Stimulated activated CD8-positive, alpha-beta memory T cell treated with anti-CD3 and anti-CD28 coated beads, Interleukin-15, amount 100 ng/mL, for 48 hours (primary cell): ENCODE measurements at places on chromosomes 1 and 21.
A peak's percentile ranks its signal among the peaks of the same experiment; 100 is the strongest.

DNA sequence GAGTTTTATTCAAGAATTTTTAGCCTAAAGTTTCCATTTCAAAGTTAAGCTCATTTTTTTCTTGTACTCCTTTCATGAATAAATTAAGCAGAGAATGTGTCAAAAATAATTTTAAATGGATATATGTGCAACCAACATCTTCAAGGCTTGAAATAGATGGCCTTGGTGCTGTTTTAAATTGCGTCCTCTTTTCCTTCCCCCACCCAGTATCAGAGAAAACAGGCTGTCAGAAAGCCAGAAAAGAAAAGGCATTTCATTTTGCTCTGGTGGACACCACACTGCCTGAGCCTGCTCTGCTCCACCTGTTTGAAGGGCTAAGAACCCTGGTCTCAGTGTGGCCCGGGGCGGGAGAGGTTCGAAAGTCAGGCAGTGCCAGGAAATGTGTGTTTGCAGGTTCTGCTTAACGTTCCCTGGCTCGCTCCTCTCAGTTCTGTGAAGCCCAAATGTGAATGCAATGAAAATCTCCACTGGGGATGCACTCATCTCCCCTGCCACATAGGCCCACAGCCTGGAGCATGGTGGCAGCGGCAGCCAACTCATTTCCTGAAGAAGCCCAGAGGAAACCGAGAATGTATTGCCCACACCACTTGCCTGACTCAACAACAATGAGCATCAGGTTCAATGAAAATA lies 134.4 kb downstream of the SDCCAG8 start:
- DNase-seq, result peak; percentile 7

DNA sequence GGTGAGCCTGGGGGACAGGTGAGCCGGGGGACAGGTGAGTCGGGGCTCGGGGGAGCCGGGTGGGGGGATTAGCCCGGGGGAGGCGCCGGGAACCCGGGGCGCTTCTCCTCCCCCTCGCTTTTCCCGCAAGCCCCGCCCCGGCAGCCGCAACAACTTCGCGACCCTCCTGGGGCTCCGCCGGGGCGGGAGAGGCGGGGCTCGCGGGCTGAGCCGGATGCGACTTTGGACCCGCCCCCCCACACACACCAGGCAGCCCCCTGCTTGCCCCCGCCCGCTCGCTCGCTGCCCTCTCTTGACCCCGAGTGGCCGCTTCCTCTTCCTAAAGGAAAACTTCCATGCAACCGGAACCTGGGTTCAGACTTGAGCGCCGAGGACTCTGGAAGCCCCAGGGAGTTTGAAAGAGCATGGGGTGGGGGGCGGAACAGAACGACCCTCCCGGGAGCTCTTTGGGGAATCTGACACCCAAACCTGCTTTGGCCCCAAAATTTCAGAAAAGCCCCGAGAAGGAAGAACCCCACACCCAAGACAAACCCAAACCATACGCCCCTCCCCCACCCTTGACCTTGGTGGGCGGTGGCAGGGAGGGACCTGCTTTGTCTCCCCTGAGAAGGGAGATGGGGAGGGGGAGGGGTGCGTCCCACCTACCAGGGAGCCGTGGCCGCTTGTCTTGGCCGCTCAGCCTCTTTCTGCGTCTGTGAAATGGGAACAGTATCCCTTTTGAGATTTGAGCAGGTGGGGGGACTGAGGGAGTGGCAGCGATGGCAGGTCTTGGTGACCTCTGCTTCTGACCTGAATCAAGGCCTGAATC lies 550 bp downstream of the ARHGEF16 start:
- DNase-seq, result no peak

DNA sequence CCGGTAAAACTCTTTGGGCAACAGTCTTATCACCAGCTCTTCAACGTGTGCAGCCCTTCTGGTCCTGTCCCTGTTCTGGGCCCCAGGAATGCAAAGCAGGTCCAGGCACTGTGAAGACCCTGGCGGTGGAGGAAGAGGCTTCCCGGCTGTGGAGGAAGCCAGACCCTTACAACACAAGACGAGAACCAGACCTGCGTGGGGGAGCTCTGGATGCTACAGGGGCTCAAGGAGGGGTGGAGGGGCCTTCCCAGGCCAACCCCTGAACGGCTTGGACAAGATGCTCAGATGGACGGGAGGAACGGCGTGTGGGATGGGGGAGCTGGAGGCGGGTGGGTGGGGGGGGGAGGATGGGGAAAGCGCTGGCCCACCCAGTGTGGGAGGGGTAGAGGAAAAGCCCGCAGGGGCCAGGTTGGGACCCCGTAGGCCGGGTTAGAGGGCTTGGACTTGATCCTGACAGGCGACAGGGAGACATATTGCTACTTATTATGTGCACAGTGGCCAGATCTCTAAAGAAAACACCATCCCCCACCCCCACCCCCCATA lies 5.1 kb upstream of the OLIG2 start:
- DNase-seq, result no peak

DNA sequence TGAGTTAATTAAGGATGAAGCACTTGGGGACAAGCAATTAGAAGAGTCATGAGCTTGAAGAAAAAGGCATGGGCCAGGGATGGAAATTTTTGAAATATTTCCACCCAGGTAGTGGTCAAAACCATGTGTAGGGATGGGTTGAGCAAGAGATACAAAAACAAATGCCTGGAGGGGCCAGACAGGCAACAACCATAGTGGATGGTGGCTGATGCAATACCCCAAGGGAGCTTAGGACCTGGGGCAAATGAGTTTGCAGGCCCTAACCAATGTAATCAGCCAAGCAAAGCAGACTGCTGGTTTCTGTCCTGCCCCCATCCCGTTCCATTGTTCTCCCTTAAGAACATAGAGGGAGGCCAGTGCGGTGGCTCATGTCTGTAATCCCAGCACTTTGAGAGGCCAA lies 119.1 kb upstream of the FGGY start:
- DNase-seq, result no peak

- no peak for DNase-seq
Observed at GRCh38 chr1:31413405-31414001, 490 bp downstream of the SERINC2 start.

- DNase-seq, result no peak
Observed at GRCh38 chr1:8241417-8242014, 76.4 kb upstream of the SLC45A1 start.

- no peak for DNase-seq
Observed at GRCh38 chr1:91863498-91863897, 22.5 kb downstream of the TGFBR3 start.

GRCh38 chr1:243487649-243488227 lies 231.9 kb downstream of the SDCCAG8 start:
- DNase-seq, result no peak

- DNase-seq, result no peak
Observed at GRCh38 chr1:18511149-18511873, 30.6 kb downstream of the KLHDC7A start.

DNA sequence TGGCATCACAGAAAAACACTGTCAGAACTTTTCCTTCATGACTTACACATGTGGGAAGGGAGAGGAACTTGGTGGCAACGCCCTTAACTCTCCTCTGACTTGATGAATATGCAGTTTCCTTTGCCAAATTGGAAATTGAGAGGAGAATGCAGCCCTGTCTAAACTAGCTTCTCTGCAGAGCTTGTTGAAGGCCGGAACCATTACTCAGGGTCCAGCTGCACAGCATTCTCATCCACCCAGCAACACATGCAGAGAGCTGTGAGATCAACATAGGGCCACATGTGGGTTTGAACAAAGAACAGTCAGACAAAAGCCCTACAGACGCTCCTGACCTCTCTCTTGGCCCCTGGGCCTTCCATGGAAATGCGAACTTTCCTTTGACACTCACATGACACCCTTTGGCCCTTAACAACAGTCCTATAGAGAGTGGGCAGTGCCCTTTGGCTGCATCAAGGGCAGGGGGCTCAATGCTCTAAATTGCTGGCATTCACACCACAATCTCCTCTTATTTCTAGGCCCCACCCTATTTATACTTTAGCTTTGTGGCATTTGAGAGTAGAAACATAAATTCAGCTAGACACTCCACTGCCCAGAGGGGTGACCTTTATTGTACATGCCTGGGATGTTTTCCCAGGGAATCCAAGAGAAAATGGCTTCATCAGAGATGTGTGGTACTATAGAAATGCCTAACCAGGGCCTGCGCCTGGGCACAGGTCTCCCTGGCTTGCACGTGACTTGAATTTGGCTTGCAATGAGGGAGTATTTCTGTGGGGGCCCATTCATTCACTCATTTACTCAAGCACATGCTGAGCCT lies 64.4 kb downstream of the CDC7 start:
- DNase-seq, result no peak

GRCh38 chr1:13751985-13752384 lies 52.0 kb downstream of the PRDM2 start:
- DNase-seq, result no peak

GRCh38 chr1:38098101-38098847 lies 51.7 kb upstream of the POU3F1 start:
- no peak for DNase-seq

DNA sequence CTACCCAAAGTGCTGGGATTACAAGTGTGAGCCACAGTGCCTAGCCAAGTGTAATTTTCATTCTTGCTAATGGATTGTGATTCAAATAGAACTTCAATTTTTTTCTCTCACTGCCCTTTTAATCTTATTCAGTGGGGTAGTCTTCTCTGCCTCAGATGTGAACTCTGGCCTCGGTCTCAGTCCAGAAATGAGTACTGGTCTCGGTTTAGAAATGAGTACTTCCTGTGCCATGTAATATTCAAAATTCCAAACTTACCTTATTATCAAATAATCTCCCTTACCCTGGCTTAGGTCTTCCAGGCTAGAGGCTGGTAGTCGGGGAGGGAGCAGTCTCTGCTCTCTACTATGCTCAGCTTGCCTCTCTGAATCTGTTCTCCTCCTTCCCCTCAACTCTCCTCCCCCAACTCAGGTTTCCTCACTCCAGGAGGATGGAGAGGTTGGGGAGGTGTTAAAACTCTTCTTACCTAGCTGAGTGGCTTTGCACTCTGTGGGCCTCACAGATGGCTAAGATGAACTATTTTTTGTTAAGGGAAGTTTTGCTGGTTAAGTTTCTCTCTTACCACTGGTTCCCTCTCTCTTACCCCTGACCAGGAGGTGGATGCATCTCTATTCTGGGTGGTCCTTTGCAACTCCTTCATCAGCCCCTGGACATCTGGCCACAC lies 4.8 kb upstream of the SLAMF9 start:
- no peak for DNase-seq

- DNase-seq, result no peak
Observed at GRCh38 chr1:30930631-30931173, 22.1 kb upstream of the SDC3 start.

- DNase-seq, result no peak
Observed at GRCh38 chr1:177873238-177873637, 96.6 kb downstream of the SEC16B start.

DNA sequence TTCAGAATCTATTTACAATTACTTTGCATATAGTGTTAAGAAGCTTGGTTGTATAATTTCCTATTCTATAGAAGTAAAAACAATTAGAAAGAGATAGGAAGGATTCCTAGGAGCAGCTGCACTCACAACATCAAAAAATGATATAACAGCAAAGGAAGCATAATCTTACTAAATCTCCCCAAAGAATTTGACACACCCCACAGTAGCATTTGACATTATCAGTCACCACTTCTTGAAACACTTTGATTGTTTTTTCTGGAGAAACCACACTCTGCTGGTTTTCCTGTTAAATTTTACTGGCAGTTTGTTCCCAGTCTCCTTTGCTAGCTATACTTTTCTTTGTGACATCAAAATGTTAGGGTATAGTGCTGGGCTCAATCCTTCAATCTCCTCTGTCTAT lies 100.8 kb upstream of the KIAA1614 start:
- no peak for DNase-seq

DNA sequence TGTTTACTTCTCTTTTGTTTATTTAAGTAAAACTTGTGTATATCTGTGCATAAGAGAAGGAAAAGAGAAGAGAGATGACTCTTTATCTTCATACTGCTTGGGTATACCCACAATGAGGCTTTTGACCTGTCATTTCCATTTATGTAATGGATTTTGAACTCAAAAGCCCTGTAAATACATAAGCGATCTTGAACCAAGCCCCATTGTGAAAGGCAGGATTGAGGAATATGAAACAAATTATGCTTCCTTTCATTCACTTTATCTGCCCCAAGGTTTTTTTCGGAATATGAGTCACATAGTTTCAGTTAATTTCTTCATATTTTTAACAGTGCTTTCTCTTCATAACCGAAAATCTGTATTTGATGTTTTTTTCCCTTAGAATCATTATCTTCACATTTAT lies 21.4 kb downstream of the CNST start:
- DNase-seq, result no peak

DNA sequence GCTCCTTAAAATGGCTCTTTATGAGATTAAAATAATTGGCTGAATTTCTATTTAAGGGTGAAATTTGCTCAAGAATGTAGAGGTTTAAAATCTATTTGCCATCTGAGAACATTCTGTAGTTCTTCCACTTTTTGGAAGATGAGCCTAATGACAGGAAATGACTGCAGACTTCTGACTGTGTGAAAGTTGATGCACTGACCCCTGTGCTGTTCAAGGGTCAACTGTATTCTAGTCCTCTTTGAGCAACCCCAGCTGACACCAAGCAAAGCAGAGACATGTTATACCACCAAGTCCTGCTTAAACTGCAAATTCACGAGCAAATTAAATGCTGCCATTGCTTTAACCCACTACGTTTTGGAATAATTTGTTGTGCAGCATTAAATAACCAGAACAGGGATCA lies 26.6 kb downstream of the DDAH1 start:
- DNase-seq, result no peak

GRCh38 chr21:40733024-40733397 lies 113.9 kb downstream of the DSCAM start:
- DNase-seq, result no peak

- no peak for DNase-seq
Observed at GRCh38 chr1:73930293-73930692, 267.7 kb downstream of the LRRIQ3 start.

- no peak for DNase-seq
Observed at GRCh38 chr1:210711825-210712612, 383.3 kb downstream of the HHAT start.

GRCh38 chr1:83017276-83017675 lies 981.7 kb downstream of the TTLL7 start:
- DNase-seq, result no peak

GRCh38 chr1:204602111-204602579 lies 83.4 kb downstream of the LRRN2 start:
- DNase-seq, result no peak
